ENCODE measurements at places on chromosomes 7 and 10.

DNA sequence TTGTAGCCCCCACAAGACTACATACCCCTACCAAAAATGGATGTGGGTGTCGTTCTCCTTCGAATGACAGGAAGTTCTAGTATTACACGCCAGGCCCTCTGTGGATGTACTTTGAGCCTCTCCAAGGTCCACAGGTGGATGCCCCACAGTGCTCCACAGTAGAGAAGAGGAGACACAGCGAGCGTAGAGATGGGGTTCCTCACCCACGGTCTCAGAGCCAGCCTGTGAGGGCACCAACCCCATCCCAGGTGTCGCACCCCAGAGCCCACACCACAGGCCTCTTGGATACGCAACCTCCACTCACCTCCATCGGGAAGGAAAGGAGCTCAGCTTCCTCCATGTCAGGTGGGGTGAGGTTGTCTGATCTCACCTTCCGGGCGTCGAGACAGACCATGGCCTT is 2.3 kb downstream of the CPA5 start:
- DNase-seq: no peak

GRCh38 chr10:25934621-25935139 is 651 bp downstream of the MYO3A start:
- no peak for DNase-seq

DNA sequence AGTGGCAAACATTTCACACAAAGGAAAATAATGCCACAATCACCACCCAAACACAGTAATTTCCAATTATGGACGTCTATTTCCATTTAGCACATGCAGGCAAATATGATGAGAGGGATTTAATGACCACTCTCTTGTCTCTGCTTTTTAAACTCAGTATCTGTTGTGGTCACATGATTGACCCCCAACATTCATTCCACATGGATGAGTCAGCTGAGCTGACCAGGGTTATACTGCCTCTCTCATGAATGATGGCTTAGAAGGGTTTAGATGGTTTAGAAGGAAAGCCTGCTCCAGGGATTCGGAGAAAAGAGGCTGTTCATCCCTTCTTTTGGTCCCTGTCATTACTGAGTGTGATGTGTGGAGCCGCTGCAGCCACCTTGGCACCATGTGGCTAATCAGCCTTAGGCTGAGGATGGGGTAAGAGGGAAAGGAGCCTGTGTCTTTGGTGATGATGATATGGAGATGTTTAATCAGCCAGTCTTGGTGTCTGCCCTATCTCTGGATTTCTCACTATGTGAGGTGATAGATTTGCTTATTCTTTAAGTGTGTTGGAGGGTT is 38.2 kb upstream of the JAKMIP3 start:
- no peak for DNase-seq

DNA sequence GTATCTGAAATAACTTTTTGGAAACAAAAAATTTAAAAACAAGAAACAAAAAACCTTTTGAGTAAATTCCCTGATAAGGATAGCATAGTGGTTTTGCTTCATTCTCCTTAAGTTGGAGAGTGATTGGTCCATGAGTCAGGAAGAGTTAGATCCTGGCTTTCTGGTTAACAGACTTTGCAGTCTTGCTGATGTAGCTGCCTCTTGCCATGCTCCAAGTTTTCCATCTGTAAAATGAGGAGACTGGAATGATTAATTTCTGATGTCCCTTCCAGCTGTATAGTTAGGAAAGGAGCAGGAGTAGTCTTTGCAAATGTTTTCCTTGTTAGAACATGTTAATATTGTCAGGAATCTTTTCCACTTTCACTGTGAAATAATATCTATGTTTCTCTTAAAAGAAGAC is 266.6 kb downstream of the DNAJB9 start:
- no peak for DNase-seq

- DNase-seq: no peak
Measured at GRCh38 chr10:15877836-15878576, 17.7 kb upstream of the MINDY3 start.

DNA sequence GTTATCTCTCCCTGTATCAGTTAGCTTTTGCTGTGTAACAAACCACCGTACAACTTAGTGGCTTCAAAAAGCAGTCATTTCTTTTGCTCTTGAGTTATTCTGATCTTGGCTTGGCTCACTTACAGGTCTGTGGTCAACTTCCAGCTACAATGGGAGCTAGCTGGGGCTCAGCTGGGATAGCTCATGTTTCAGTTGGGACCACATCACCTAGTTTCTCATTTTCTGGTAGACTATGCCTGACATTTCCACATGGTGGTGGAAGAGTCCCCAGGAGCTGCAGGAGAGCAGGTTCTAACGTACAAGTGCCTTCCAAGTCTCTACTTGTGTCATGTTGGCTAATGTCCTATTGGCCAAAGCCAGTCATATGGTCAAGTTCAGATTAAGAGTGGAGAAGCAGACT is 25.8 kb upstream of the PIP4K2A start:
- DNase-seq: no peak

GRCh38 chr7:7642081-7642480 is 1.5 kb downstream of the UMAD1 start:
- no peak for DNase-seq

- DNase-seq: no peak
Measured at GRCh38 chr10:82071231-82071630, 196.2 kb downstream of the NRG3 start.

GRCh38 chr7:30225863-30226613 is 58.4 kb upstream of the ZNRF2 start:
- peak; percentile 76 for DNase-seq

DNA sequence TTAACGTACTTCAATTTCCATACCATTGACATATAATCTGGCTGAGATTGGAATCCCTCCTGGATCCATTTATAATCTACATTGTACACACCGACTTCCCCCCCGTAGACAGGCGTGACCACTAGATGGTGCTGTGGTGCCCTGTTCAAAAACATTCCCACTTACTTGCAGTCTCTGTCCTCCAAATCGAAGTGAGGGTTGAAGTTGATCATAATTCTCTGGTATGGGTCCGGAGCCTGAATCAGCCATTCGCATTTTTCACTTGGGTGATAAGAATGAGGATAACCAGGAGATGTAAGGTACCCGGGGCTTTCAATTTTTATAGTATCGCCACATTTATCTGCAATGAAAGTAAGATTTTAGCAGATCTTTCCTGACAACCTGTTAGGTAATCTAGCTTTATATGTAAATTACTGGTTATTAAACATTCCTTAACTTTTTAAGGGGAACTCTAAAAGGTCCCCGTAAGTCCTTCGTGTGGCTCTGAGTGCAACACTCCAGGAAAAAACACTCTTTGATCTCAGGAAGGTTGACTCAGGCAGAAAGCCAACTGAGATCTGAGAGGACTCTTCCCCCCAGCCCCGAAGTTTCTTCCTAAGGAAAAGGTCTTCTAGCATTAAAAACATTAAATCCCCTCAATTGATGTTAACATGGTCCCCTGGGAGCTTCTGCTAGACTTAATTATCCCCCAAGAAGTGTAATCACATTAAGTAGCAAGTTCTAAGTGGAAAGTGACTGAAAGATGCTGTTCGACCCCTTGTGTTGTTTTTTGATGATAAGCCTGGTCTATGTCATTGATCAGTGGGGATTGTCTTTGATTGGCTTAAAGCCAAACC is 3.7 kb downstream of the NRP1 start:
- DNase-seq: peak; percentile 24

- no peak for DNase-seq
Measured at GRCh38 chr7:30765408-30765807, 5.8 kb upstream of the MINDY4 start.

- no peak for DNase-seq
Measured at GRCh38 chr7:46157931-46158330, 236.9 kb upstream of the IGFBP3 start.

DNA sequence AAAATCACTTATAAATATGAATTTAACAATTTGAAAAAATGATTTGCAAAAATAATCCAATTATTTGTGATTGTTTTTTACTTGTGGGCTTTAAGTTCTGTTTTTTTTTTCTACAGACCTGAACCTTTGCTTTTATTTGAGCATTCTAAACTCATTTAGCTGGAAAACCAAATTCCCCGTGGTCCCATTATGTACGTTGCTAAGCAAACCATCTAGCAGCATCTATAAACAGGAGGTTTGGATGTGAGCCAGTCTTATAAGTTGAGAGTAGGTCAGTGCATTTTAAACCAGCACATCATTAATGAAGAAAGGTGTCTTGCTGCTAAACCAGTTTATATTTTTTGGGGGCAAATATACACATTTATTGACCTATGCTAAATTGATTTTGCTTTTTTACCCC is 77.3 kb downstream of the LRRN3 start:
- DNase-seq: no peak

GRCh38 chr10:2935647-2936386 is 131.5 kb upstream of the PFKP start:
- no peak for DNase-seq

DNA sequence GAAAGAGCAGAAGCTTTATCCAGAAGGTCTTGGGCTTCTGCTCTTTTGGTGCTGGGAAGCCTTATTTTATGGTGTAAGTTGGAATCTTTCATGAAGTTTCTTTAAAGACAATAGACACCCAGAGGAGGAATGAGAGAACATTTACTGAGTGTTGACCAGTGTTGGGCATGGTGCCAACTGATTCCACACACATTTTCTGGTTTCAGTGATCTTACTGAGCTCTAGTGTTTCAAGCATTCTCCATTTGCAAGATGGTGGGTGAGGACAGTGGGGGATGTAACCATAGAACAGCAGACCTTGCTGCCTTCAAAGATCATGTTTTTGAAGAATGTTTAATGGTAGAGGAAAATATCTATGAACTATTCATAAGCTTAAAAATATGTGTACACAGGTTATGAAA is 114.6 kb downstream of the LRMDA start:
- DNase-seq: no peak

DNA sequence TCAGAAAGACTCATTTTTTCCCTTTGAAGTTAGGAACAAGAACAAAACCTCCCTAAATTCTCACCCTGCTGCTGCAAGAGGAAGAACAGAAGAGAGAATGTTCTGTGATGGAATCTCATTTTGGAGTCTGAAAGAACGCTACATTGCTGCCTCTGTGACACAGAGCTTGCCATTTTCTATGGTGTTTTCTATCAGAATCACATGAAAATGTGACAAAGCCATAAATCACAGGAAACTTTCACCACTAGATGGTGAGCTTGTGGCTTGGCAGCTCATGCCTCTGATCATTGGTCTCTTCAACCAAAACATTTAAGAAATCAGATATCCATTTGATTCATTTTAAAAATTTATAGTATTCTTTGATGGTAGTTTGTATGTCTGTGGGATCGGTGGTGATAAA is 82.9 kb downstream of the CADPS2 start:
- DNase-seq: no peak

- no peak for DNase-seq
Measured at GRCh38 chr7:68692511-68692910, 905.8 kb upstream of the AUTS2 start.

DNA sequence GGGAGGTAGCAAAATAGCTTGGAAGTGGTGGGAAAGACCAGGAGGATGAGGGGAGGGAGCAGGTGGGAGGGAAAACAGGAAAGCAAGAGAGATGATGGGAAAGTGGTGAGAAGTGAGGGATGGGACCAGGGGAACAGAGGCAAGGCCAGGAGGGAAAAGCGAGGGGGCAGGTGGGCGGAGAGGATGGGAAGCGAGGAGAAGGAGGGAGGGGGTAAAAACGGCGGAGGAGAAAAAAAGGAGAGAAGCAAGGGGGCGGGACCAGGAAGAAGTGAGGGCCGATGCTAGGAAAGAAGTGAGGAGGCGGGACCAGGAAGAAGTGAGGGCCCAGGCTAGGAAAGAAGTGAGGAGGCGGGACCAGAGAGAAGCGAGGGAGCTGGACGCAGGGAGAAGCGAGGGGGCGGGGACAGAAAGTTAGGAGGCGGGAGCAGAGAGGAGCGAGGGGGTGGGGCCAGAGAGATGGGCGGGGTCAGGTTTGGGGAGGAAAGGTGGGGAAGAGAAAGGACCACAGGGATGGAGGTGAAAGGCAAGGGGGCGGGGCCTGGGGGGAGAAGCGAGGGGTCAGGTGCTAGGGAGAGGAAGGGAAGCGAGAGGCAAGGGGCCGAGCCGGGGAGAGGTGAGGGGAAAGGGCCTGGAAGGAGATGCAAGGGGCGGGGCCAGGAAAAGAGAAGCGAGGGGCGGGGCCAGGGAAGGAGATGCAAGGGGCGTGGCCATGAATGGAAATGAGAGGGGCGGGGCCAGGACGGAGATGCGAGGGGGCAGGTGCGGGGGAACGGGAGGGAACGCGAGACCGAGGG is 984 bp downstream of the SMURF1 start:
- peak; percentile 45 for DNase-seq

DNA sequence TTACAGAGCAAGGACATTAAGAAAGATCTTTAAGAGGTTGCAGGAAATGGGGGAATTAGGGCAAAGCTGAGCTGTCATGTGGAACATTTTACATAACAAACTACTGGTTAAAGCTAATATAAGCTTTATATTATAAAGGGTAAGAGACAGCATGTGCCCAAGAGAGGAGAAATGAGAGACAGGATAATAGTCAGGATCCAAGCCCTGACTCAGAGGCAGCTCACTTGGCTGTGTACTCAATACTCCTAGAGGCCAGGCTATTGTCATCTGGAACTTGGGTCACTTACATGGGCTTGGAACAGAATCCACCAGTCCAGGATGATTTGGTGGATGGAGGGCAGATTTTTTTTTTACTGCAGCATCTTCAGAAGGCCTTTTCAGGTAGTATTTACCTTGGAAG is 418.6 kb upstream of the ZMIZ1 start:
- no peak for DNase-seq

DNA sequence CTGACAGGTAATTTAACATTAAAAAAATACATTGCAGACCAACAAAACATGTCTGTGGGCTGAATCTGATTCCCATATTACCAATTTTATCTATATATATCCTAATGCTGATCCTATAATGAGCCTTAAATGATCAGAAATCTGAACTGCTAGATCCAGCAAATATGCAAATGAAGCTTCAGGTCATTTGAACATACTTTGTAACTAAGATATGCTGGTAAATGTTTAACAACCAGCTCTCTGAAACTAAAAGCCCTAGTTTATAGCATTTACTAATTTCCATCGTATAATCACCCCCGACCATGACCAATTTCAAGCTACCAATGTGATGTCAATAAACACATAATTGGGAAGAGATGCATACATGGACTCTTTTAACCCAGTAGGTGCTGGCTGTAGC is 42.1 kb downstream of the PANK1 start:
- no peak for DNase-seq

GRCh38 chr7:69892790-69893189 is 294.5 kb downstream of the AUTS2 start:
- DNase-seq: no peak

DNA sequence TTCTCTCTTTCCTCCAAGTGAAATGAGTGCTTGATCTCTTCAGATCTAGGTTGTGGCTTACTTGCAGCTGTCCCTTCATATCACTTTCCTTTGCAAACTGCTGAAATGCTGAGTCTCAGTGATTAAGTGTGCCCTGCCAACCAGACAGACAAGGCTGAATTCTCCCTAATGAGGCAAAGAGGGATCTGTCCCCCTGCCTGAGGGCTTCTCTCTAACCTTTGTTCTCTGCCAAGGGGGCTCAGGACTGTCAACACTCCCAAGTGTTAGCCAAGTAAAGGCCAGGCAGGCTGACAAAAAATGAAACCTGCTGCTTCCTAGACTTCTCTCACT is at the start of gene MSS51:
MSS51 (minus strand) TSS at position 24 of the 330 bp plus-strand sequence. CDS start 5,277 bp downstream, outside the sequence.
- no peak for DNase-seq
